ENCODE measurements at places on chromosomes 13 and 19.

DNA sequence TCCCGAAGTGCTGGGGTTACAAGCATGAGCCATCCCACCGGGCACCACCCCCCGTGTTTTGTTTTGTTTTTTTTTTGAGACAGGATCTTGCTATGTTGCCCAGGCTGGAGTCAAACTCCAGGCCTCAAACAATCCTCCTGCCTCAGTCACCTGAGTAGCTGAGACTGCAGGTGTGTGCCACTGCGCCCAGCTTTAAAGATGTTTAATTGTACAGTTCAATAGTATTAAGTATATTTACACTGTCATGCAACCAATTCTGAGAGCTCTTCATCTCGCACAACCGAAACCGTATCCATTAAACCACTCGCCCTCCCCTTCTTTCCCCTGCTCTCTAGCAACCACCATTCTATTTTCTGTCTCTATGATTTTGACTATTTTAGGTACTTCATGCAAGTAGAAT lies 15.6 kb downstream of the NUCB1 start:
- DNase-seq, result no peak

DNA sequence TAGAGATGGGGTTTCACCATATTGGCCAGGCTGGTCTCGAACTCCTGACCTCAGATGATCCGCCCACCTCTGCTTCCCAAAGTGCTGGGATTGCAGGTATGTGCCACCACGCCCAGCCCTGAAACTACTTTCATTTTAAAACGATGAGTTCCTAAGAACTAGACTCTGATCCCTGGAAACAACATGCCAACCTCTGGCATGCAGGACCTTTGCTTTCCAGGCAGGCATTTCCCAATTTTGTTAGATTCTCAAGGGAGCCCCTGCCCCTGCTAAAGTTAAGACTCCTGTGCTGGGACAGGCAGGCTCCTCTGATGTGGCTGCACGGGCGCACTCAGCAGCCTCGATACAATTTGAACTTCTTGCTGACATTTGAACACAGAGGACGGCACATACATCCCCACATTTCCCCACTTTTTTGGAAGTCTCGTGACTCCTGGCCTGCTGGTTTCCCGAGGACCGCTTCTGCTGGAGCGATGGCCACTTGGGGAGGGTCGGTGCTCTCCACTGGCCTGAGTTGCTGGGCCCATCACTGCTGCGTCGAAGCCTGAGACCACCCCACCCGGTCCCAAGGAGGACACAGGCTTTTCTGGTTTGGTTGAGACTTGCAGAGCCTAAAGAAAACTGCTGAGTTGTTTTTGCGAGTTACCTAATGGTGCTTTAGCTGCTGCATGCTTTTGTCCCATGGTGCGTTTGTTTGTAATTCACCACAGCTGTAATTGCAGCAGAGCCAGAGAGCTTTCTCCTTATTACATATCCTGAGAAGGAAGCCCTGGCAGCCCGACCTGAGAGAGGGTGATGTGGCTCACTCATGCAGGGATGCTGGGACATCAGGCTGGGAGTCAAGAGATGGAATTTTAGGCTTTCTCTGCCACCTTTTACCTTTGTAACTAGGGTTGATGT lies 8.2 kb downstream of the ATP11A start:
- DNase-seq, result no peak

GRCh38 chr19:41366089-41366488 lies 2.1 kb upstream of the B9D2 start:
- DNase-seq, result no peak

- DNase-seq, result no peak
These were observed 5.6 kb downstream of the KLK2 start for GRCh38 chr19:50878851-50879250.

GRCh38 chr13:41267106-41267505 lies 3.7 kb upstream of the MTRF1 start:
- DNase-seq, result no peak

GRCh38 chr13:99331881-99332293 lies 24.7 kb upstream of the GPR183 start:
- DNase-seq, result no peak

- DNase-seq, result no peak
These were observed 4.7 kb downstream of the DCAF15 start for GRCh38 chr19:13957051-13957450.

DNA sequence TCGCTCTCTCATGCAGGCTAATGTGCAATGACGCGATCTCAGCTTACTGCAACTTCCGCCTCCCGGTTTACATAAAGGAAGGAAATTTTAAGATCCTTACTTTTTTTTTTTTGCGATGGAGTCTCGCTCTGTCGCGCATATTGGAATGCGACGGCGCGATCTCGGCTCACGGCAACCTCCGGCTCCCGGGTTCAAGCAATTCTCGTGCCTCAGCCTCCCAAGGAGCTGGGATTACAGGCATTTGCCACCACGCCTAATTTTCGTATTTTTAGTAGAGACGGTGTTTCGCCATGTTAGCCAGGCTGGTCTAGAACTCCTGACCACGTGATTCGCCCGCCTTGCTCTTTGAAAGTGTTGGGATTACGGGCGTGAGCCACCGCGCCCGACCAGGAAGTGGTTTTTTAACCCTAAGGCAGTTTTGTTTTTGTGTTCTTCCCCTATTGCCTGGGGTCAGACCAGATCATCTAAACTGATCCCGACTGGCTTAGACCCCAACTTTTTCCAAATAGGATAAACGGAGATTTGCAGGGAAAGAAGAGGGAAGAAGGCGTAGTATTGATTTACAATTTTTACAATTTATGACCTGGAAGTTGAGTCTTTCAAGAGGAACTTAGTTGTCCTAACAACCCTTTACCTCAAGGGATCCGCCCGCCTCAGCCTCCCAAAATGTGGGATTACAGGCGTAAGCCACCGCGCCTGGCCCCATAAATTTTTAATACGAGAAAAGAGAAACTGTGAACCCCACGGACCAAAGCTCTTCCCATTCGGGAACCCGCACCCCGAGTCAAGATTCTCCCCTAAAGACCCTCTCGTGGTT lies 142.0 kb downstream of the ZNF737 start:
- no peak for DNase-seq

DNA sequence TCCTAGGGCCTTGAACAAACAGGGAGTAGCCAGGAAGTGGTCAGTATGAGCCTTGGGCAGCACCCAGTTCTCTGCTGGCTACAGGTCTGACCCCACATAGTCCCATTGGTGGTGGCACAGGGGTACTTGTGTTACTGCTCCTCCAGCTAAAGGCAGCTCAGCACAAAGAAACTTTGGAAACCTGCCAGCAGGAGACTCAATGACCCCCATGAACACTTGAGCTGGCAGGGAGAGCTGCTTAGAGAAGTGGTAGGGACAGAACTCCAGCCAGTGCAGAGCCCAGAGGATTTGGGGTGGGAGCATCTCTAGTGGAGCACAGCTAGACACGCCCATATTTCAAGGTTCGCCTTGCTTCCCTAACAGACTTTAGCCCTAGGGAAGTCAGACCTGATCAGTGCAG lies 10.4 kb upstream of the ZNF586 start:
- DNase-seq, result no peak

DNA sequence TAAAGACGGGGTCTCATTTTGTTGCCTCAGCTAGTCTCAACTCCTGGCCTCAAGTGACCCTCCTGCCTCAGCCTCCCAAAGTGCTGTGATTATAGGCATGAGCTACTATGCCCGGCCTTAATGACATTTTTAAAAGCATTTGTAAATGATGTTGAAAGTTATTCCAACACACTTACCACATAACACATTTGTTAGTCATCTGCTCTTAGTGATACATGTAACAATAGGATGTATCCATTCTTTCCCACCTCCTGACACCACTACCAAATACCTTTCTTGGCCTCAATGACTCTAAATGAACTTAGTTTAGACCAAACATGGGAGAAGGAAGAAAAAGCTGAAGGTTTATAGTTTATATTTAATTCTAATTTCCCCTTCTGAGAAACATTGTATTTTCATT lies 59.8 kb upstream of the MEDAG start:
- DNase-seq, result no peak

GRCh38 chr19:41734156-41734555 lies 21.2 kb upstream of the CEACAM6 start:
- DNase-seq, result no peak

DNA sequence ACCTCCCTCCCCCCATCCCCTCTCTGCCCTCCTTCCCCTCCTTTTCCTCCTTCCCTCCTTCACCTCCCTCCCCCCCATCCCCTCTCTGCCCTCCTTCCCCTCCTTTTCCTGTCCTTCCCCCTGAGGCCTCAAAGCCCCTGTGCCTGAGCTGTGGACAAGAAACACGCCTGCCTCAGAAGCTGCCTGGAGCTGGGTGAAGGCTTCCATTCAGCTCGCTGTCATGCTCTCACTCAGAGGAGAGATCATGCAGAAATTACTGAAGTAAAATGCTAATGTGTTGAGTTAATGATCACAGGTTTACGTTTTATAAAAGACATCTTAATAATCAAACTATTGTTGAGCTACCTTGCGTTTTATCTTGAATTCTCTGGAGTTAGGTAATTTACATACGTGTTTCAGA lies 114.5 kb downstream of the ATP11A start:
- DNase-seq, result no peak

DNA sequence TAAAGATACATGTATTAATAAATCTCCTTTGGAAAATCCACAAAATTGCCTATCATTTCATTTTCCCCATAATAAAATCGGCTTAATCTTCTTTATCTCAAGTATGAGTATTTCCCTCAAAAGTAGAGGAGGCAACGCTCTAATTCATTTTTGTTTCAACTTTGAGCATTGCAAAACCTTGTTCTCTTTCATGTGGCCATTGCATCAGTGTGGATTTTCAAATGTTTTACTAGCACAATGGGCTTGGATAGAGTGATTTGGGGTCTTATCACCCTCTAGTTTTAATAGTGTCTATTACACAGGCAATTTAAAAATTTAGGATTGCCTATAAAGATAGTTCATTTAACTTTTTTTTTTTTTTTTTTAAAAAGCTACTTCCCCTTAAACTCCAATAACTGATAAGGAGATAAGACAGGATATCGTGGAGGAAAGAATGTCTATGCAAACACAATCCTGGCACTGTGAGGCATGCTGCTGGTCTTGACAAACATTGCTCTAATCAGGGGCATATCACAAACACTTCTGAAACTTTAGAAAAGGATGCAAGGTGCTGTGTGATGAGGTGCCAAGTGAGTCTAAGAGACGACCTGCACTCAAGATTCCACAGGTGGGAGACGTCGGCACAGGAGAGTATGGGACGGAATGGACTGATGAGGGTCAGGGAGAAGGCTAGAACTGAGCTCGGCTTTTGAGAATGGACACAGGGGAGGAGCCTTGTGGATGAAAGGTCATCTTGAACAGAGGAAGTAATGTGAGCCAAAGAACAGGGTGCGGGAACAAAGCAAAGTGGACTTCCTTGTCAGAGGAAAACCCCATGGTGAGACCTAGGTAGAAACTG lies 199.7 kb downstream of the IRS2 start:
- DNase-seq, result no peak

DNA sequence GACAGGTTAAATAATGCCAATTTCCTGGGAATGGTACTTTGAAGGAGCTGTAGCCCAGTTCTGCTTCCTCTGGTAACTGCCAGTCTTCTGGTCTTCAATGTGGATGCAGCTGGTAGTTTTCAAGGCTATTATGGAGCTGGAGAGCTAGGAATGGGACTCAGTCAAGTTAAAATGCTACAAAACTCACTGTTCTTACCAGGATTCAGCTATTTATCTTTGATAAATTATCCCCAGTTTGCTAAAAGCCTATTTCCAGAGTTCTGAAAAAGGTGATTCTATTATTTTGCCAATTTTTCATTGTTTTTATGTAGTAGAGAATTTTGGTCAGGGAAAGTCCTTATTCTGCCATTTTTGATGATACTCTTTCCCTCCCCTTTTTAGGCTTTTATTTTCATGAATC lies 40.7 kb downstream of the GARRE1 start:
- DNase-seq, result no peak

GRCh38 chr13:44084146-44084545 lies 204.4 kb downstream of the LACC1 start:
- no peak for DNase-seq

DNA sequence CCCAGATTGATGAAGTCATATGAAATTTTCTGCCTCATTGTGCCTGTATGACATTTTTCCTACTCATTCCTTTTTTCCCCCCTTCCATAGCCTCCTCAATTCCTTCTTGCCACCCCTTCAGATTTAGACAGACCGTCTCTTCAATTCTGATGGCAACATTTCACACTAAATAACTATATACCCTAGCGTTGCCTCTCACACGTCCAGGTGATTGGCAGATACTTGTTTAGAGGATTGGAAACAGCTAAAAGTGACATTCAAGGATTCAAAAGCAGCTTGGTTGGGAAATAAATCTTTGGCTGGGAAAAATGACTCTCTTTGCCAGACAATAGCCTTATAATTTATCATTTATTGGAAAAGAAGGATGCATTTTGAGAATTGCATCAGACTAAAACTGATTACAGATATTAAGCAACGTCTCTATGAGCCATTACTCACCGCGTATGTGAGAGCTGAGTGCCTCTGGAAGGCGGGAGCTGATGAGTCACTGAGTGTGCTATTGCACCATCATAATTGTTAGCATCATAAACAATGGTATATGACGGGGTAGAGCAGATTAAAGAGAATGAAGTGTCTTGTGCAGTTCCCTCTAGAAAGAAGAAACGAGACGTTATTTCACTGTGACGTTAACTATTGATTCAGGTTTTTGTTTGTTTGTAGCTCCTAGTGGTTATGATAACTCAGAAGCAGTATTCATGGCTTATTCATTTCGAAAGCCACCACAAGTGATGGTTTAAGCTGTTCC lies 61.1 kb upstream of the FAM216B start:
- no peak for DNase-seq

GRCh38 chr13:109794095-109794494 lies 7.7 kb upstream of the IRS2 start:
- no peak for DNase-seq

DNA sequence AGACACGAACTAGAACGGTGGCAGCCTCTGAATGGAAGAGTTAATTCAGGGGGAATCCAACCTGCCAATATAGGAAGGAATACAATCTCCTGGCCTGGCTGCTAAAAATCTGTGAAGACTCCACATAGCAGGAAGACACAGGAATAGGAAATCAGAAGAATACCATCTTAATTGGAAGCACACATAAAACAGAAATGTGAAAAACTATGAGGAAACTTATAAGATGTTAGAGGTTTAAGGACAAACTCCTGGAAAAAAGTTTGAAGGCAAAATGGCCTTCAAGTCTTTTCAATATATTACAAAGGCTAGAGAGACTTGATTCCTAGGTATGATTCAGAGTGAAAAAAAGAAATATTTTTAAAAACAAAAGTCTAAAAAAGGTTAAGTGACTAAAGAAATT lies 78.1 kb upstream of the FBXL3 start:
- no peak for DNase-seq

GRCh38 chr13:65629926-65630325 lies 1600.2 kb downstream of the PCDH9 start:
- DNase-seq, result no peak

DNA sequence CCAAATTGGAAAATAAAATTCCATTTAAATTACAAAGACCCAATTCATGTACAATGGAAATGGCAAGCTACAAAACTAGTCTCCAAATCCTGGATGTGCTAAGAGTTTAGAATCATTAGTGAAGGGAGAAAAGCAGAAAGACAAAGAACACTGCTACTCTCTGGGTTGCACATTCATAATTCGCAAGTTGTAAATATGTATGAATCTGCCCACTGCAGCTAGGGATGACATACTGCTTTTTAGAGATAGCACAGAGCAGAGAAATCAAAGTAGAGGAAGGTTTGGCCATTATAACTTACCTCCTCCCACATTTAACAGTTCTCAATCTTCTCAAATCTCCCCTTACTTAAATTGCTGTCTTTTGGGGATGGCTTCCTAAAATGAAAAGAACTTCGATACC lies 231.1 kb downstream of the ENOX1 start:
- DNase-seq, result no peak

Measured in activated CD4-positive, alpha-beta T cell treated with anti-CD3 and anti-CD28 coated beads for 1 hour (primary cell).